Suprapubic skin (tissue), 4 donors: ENCODE measurements at places on chromosomes 16 and 17. TPM values are rescaled to one million over a fixed set of nuclear protein-coding genes. Genes with fewer than 3 reads are reported as not detected.
A peak's percentile ranks its signal among the peaks of the same experiment; 100 is the strongest.

The HSPB9 gene
- total RNA-seq, result 0.48 TPM

The SLC16A5 gene
- 59.1 TPM for total RNA-seq

The LRRC75A gene
- total RNA-seq, result 0.99 TPM

The YPEL3 gene
- 195 TPM for total RNA-seq

The TMC6 gene
- total RNA-seq, result 33.8 TPM

The NEUROD2 gene
- total RNA-seq, result not detected

The SULT1A2 gene
- total RNA-seq, result not detected

The ZACN gene
- not detected for total RNA-seq

The FBXW10B gene
- total RNA-seq, result 2.8 TPM

The ANKRD40CL gene
- not detected for total RNA-seq

The ITGA3 gene
- 229 TPM for total RNA-seq

- DNase-seq, result no peak
These were observed 116.6 kb downstream of the PRKCB start for GRCh38 chr16:23952128-23952970.

GRCh38 chr16:25040543-25040942 is 25.4 kb upstream of the ARHGAP17 start:
- DNase-seq, result no peak

GRCh38 chr16:69660166-69660565 is 66.2 kb downstream of the NQO1 start:
- no peak for DNase-seq

- no peak for DNase-seq
These were observed 21.5 kb upstream of the RFFL start for GRCh38 chr17:35084987-35085386.

DNA sequence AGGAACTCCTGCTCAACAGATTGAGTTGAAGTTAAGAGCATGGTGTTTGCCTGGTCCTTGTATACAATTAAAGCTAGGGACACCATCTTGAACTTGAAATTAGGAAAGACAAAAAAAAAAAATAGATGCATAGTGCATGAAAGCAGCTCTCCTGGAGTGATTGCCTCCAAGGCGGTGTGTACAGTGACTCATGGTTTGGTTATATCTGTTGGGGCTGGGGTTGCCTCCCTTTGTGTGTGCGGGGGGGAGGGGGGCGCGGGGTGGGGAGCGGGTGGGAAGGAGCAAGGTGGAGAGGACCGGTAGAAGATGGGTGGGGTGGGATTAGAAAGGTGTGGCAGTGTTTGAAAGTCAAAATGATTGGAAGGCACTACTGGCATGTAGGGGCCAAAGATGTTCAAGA is 3.4 kb downstream of the TMED6 start:
- no peak for DNase-seq

DNA sequence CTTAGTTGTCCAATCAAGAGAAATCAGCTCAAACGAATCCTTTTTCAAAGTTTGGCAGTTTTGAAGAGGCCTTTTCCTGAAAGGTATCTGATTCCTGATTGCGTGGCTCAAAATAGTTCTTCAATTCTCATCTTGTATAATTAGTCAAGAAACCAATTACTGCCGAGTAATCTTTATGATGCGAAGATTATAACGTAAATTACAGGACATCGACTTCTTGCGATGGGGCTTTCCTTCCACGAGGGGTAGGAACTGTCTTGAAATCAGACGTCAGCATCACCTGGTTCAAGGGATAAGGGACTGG is 644 bp upstream of the ARL2BP start:
- no peak for DNase-seq

DNA sequence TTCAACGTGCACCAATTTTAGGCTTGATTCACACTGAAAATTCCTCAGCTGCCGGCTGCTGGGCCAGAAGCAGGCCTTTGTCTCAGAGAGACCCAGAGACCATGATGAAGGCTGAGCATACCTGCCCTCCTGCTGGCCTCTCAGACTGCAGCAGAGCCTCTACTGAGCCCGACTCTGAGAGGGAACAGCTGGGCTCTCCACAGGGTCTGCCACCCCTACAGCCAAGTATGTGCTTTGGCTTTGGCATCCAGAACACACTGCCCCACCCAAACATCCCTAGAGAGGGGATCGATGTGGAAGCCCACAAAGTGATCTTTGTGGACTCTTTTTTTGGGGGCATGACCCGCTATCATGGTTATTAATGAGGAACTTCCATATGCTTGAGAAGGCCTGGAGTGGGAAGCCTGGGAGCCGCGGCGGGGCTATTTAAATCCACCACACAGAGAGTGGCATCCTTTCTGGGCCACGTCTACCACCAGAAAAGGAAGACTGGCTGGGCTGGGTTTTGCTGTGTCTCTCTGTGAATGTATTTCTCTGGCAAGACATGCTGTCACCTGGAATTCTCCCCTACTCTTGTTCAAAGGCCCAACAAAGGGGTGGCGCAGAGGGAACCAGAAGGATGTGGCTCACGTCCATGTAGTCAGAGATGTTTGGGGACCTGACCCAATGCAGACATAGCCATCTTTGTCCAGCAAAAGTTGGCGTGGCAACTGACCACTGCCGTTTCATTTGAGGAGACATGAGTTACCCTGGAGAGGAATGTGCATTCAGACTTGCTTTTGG is 69.3 kb downstream of the GNAO1 start:
- DNase-seq, result no peak

GRCh38 chr16:7088711-7089110 is 243.9 kb upstream of the RBFOX1 start:
- DNase-seq, result no peak

DNA sequence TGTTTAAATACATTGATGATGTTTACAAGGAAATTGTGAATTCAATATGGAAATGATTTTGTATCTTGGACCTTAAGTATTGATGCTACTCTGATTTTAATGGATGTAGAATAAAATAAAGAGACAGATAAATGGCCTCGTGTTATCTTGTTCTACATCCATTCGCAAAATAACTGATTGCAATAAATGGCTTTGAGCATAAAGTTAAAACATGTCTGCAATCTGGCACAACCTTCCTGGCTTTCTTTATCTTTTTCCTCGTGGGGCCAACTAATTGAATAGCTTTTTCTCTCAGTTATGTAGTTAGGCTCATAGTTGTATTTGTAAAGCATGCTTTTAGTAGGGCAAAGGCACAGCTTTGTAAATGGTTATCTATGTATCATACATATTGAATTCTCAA is 691.4 kb downstream of the CDH8 start:
- DNase-seq, result no peak

DNA sequence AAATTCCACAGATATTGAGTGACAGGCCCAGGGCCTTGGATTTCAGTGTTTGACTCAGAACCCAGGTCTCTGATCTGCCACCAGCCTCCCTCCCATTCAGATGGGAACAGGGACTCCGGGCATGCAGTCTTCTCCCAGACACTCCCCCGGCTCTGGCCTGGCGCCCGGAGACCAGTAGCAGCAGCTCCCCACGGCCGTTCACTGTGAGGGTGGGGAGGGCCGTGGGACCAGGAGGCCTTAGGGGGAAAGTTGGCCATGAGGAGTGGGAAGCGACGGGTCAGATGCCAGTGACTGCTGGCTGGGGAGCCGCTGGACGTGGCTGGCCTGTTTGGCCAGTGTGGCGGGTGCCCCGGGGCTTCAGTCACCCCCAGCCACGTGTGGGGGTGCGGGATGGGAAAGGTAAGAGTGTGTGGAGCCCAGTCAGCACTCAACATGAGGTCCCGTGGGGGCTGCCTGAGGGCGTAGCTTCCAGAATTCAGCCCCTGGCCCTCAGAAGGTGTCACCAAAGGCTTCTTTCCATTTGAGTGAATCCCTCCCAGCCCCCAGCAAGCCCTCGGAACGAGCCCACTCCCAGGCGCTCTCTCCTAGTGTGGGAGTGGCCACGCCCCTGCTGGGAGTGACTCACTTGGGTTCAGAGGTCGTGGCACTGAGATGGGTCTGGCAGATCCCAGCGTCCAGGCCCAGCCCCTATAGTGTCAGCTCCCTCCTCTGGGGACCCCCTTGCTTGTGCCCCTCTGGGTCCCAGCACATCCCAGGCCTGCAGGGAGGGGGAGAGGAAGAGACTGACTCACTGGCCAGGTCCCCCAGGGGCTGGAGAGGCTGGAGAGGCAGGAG is 309.4 kb downstream of the SEC14L1 start:
- DNase-seq, result peak; percentile 84

- DNase-seq, result no peak
These were observed 6.7 kb downstream of the CBX8 start for GRCh38 chr17:79789943-79790804.

DNA sequence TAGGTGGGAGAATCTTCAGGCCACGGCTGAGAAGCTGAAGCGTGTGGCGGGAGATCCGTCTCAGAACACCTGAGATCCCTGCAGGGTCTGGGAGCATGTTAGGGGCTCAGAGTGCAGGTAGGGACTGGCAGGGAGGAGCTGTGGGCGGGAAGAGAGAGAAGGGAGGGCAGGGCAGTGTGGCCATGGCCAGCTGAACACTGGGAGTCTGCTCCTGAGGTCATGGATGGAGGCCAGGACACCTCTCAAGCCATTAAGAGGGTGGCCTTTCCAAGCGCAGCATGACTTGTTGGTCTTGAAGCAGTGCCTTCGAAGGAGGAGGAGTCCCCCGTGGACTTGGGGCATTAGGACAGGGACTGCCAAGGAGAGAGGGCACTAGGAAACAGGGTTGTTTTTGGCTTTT is 23.7 kb downstream of the NAA60 start:
- DNase-seq, result no peak

GRCh38 chr16:25066747-25067631 is 44.6 kb upstream of the LCMT1 start:
- peak; percentile 90 for DNase-seq

DNA sequence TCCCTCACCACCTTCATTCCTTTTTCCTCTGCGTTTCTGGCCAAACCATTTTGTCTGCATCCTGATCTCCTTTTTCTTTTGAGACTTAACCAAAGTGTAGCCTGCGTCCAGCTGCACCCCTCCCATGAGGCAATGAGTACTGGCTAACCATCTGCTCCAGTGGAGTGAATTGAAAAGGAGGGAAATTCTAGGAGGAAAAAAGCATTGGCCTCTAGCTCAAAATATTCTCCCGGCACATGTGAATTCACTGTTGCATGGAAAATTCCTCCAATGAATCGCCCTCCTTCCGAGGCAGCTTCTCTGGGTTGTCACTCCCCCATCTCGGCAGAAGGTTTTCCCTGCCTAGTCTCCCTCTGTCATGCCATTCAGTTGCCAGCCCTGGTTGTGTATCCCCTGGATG is 5.6 kb downstream of the RAP1GAP2 start:
- no peak for DNase-seq

DNA sequence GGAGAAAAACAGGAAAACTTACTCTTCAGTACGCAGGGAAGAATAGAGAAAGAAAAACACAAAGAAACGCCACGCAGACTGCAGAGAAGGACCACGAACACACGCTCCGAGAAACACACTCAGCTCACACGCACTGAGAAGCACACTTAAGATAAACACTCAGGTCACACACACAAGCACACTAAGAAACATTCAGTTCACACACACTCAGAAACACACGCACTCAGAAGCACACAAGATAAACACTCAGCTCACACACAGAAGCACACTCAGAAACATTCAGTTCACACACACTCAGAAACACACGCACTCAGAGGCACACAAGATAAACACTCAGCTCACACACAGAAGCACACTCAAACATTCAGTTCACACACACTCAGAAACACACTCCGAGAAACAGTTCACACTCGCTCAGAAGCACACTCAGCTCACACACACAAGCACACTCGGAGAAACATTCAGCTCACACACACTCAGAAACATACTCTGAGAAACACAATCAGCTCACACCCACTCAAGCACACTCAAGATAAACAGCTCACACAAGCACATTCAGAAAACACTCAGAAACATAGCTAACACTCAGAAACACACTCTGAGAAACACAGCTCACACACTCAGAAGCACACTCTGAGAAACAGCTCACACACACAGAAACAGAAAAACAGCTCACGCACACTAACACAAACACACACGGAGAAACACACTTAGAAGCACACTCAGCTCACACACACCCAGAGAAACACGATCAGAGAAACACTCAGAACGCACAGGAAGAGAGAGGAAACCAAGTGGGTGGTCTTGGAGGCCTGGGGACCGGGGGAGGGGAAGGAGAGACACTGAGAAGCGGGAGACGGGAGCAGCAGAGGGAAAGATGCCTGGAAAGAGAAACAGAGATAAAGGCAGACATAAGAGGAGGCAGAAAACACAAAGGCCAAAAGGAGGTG is 908 bp downstream of the TMEM98 start:
- DNase-seq, result no peak

DNA sequence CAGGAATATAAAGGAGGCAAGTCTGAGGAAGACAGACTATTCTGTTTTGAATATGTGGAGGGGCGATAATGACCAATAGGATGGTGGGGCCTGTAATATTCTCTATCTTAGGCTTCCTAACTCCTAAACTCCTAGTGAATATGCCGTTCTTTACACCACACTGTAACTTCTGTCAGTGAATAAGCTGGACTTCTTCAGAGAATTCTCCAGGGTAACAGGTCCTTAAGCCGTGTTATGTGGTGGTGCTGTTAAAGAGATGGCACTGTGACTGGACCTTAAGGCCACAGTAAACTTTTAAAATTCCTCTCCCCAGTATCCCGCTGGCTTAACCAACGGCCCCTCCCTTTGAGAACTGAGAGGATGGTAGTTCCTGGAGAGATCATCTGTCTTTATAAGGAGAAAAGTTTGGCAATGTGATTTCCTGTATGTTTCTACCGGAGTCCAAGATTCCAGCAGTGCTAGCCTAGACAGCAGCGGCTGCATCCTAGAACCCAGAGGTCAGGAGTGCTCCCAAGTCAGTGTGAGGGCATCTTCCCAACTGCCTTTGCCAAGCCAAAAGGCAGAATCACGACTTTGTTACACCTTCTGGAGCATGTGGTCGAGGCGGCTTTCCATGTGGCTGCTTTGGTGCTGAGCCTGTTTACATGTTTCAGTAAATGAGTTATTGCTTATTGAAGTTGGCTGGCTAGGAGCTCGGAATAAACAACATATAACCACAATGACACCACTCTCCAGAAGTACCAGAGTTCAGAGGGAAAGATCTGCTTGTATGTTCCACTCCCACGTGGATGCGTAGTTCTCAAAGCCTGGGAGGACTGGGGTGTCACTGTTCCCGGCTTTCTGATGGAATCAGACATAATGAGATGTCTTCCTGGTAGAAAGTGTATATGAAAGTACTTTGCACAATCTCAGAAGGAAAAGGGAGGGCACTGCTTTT is 41.0 kb downstream of the TUBD1 start:
- DNase-seq, result peak; percentile 90
